Stimulated activated CD4-positive, alpha-beta T cell treated with anti-CD3 and anti-CD28 coated beads, TNF-alpha, amount 100 ng/mL, for 1 hour (primary cell): ENCODE measurements at places on chromosomes 3 and 15.

DNA sequence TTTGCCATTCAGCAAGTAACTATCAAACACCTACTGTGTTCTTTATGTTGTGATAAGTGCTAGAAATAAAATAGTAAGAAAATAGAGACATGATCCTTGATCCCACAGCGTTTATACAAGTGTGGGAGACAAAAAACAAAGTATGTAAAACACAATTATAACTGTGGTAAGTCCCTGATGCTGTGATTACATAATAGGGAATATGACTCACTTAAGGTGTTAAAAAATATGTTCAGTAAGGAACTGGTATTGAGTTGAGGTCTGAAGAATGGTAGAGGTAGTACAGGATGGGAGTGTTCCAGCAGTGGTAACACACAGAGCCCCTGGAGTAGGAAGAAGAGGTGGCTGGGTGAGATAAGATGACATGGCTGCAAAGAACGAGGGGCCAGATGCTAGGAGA, 132.1 kb upstream of the TMC3 start:
- no peak for DNase-seq

DNA sequence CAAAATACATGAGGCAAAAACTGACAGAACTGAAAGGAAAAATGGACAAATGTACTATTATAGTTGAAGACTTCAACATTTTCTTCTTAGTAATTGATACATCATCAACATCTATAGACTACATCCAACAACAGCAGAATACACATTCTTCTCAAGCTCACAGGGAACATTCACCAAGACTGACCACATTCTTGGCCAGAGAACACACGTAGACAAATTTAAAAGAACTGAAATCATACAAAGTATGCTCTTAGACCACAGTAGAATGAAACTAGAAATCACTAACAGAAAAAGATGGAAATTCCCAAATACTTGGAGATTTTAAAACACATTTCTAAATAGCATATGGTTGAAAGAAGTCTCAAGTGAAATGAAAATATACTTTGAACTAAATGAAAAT, 55.1 kb upstream of the NSMCE3 start:
- DNase-seq, result no peak

DNA sequence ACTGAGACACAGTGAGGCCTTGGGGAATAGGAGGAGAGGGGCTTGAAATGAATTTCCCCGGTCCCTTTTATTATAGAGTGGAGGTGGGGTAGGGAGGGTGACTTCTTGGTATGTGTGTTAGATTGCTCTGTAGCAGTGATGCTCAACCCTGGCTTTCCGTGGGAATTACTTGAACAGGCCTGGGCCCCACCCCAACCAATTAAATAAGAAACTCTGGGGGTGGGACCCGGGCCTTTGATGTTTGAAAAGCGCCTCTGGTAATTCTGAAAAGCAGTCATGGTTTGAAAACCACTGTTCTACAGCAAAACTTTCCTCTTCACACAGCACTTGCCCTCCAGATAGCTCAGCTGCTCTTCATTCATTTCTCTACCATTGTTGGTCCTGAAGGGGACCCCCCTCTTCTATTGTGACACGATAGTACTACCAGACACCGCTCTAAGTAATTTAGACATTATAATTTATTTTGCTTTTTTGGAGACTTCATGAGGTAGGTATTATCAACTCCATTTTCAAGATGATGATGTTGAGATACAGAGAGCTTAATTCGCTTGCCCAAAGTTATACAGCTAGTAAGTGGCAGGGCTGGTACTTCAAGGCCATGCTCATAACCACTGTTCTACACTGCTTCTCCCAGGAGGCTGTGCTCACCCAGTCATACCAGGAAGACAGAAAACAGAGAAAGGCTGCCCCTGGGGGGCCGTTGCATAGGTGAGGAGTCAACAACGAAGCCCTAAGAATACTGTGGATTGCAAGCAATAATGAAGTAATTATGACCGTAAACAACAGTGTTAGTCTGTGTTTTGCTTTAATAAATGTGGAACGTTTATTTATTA, 176.2 kb downstream of the PEX5L start:
- no peak for DNase-seq

DNA sequence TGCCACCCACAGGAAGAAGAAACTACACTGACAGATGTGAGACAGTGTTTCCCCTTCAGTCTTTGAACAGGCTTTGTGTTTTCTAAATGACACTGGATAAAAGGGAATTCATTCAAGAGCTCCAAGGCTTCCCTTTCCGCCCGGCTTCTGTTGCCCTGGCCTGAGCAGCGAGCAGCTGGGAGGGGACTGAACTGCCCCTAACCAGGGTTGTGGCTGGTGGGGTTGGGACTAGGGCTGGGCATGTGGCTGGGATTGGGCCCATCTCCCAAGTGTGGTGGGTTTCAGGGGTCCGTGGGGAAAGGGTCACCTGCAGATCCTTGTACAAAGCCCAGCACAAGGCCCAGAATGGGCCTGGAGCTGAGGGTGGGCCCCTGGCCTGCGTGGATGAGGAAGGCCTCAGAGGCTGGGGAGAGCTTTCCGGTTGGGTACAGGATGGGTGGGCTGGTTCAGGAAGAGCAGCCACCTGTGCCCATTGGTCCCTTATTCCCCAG, 10.4 kb downstream of the VILL start:
- no peak for DNase-seq

DNA sequence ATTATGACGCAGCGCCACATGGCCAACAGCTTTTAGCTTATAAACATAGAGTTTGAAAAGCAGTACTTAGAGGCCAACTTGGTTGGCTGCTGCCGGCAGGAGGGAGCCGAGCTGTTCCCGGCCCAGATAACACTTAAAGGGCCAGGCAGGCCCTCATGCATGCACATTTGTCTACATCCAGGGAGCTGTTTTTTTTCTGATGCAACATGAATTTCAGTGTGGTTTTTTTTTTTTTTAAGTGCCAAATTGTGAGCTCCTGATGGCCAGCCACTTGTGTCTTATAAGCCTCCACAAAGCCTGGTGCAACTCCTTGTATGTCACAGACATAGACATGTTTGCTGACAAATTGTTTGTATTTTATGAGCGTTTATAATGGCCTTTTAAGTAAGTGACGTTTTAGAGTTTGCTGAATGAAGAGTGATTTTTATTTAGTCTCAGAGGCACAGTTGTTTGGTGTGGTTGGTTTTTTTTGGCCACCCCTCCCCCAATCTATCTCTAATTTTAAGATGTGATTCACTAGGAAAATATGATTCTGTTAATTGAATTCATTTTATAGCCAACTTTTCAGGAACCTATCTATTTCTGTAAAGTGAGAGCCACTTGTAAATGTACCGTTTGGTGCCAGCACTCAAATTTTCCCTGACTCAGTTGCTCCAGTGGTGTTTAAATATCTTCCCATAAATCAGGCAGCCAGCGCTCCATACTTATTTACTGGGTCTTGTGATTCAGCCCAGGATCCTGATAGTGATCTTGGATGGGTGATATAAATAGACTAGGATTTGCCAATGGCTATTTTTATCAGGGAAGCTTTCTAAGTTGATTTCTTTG, 134.3 kb downstream of the VGLL4 start:
- DNase-seq, result no peak

DNA sequence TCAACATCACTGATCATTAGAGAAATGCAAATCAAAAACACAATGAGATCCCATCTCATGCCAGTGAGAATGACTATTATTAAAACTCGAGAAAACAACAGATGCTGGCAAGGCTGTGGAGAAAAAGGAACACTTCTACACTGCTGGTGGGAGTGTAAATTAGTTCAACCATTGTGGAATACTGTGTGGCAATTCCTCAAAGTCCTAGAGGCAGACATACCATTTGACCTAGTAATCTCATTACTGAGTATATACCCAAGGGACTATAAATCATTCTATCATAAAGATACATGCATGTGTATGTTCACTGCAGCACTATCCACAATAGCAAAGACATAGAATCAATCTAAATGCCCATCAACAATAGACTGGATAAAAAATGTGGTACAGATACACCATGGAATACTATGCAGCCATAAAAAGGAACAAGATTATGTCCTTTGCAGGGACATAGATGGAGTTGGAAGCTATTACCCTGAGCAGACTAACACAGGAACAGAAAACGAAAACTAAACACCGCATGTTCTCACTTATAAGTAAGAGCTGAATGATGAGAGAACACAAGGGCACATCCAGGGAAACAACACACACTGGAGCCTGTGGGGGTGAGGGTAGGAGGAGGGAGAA, 15.2 kb upstream of the AVEN start:
- no peak for DNase-seq

DNA sequence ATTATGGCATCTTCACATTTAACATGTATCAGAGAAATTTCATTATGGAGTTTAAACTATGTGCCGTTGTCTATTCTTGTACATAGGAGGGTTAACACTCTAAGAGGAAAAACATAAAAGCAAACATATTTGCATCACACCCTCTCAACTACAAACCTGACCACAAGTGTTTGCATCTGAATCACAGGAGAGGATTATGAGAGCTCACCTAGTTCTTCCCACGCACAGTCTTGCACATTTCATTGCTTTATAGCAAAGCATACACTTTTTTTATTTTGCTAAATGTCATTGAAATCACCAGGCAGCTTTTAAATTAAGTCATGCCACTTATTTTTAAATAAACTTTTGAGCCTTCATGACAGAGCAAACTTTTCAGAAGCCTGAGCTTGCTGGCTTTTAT, 12.5 kb downstream of the TRAT1 start:
- DNase-seq, result no peak

- no peak for DNase-seq
Measured at GRCh38 chr15:40872791-40873693, 992 bp downstream of the RHOV start.

DNA sequence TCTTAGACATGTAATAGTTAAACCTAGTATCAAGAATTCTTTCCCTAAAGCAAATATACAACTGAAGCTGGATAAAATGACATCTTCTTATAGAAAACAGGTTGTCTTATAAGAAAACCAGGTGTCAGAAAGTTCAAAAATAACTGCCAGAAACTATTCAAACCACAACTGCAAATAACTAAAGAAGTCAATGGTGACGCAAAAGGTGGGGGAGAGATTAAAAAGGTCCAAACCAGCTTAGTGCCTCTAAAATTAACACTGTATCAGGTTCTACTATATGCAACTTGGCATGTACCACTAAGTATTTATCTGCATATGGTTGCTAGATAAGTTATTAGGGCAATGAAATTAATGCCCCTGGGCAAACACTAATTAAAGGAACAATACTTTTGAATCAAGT, 136.8 kb downstream of the TBL1XR1 start:
- DNase-seq, result no peak

GRCh38 chr15:91279486-91279885, 179.4 kb downstream of the SV2B start:
- DNase-seq, result no peak

DNA sequence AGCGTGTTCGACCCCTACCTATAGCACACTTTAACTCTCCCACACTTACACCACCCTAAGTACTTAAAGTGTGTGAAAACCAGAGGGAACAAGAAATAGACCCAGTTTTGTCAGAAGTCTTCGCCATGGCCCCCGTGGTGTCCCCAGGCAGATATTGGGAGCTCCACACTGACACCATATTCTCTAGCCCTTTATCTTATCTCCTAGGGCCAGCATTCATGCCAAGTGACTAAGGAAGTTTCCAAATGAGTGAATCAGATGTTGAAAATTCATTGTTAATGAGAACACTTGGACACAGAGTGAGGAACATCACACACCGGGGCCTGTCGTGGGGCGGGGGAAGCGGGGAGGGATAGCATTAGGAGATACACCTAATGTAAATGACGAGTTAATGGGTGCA, 31.8 kb downstream of the P3H2 start:
- DNase-seq, result no peak

DNA sequence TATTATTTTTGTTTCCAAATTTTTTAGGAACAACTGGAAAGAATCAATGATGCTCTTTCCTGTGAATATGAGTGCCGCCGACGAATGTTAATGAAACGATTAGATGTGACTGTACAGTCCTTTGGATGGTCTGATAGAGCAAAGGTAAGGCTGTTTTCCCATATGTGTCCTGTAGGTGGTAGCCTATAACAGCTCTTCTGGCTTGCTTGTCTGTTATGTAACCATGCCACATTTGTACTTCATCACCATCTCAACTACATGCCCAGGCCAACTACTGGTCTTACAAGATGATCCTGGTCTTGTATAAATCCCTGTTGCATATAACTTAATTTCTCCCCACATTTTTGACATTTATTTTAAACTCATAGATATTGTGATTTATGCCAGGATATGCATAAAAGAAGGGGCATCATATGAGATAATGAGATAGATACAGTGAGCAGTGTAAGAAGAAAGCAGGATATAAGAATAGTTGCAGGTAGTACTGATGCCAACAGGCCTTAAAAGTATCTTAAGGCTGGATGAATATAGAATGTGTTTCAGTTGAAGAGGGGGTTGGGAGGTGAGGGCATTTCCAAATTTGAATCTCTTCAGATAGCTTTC, 20.3 kb downstream of the FAM98B start:
- no peak for DNase-seq

GRCh38 chr3:106881186-106881585, 496.1 kb upstream of the CCDC54 start:
- DNase-seq, result no peak

GRCh38 chr3:140203510-140203909, 268.5 kb downstream of the CLSTN2 start:
- DNase-seq, result no peak

DNA sequence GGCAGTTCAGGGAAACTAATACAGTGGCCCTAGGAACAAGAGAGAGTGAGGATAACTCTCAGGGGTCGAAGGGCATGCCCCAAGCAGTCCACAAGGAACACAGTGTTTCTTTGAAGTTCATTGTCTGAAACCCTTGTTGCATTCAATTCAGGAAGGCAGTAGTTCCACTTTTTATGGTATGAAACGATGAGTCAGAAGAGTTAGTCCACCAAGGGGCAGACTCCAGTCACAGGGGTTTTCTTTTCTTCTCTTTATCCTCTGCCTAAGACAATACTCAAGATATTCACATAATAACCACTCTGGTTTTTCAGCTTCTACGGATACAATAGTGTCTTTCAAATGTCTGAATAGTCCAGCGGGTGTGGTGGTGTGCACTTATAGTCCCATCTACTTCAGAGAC, 23.7 kb upstream of the TICRR start:
- no peak for DNase-seq

DNA sequence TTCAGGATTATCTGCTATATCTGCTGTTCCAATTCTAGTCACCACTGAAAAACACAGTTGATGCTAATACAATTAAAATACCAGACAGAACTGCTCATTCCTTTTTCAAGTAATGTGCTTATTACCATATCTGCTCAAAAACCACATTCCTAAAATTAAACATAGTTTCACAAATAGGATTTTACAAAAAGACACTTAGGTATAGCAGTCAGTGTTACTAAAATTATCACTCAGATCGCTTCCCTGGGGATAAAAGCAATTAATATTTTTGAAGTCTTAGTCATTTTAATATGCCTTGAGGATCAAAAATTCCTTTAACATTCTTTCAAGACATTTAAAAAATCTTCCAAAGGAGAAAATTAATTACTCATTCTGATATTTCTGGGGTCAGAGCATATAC, 71.5 kb downstream of the RAD18 start:
- DNase-seq, result no peak

- no peak for DNase-seq
Measured at GRCh38 chr3:71131375-71132314, 451.9 kb downstream of the FOXP1 start.
